Stimulated activated CD4-positive, alpha-beta T cell treated with anti-CD3 and anti-CD28 coated beads, Interleukin-1b, Interleukin-23, amount 100 ng/mL, for 1 hour (primary cell): ENCODE measurements at places on chromosomes 2 and 18.

DNA sequence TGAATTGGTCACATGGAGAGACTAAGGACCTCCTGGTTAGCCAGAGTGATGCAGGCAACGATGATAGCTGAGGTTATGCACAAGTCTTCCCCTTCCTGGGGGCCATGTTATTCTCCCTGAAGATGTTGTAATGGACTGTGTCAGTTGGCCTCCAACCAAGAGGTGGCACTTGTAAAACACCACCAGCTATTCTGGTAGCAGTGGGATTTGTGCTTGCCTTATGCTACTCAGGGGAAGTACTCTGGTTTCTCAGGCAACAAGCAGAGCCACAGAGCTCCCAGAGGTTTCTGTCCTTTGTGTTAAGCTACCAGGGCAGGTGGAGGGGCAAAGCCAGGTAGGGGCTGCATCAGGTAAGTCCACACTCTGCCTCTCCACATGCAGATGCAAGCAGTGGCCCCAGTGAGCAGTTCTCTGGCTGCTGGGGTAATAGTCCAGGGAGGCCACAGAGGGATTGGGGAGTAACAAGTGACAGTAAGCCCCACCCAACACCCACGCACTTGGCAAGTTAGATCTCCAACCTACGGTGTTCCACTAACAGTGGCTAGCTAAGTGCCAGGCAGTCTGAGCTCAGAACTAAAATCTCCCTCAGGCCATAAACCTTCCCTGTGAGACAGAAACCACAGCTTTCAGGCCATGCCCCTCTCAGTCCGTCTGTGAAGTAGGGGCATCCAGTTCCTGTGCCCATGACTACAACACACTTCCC is 99.7 kb downstream of the RND3 start:
- no peak for DNase-seq

- DNase-seq = no peak
Measured at GRCh38 chr2:109205447-109205846, 76.4 kb downstream of the SH3RF3 start.

GRCh38 chr2:45007961-45008295 is 1.3 kb downstream of the SIX2 start:
- DNase-seq = no peak

DNA sequence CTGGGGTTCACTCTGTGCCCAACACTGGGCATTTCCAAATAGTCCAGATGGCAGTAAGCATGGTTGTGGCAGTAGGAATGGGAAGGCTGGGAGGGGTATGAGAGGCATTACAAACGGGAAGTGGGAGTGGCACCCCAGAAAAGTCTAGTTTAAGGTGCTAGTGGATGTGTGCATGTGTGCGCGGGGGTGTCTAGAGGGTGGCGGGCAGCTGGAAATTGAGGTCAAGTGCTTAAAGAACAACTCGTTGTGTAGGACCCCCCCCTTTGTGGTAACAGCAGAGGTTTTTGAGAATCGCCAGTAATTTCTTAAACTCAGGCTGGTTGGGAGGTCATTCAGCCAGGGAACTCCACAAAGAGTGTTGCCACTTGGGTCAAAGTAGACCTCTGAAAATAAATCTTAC is 69.9 kb downstream of the RHBDD1 start:
- no peak for DNase-seq

DNA sequence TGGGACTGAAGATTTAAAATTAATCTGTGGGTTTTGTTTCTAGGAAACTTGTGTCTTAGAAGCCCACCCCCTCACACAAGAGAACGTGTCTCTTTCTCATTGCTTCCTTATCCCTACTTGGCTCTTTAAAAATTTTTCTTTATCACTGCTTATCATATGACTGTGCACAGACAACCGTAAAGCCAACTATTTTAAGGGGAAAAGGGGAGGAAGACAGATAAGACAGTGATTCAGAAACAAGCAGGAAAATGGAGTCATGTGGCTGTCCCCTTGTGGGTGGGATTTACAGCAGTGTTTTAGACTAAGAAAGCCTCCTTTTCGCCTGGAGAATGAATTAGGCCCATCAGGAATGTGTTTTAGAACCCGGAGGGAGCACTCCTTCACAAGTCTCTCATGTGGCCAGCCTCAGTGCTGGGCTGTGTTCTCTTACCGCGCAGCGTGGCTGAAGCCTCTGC is 17.6 kb downstream of the PRKCE start:
- DNase-seq = no peak

DNA sequence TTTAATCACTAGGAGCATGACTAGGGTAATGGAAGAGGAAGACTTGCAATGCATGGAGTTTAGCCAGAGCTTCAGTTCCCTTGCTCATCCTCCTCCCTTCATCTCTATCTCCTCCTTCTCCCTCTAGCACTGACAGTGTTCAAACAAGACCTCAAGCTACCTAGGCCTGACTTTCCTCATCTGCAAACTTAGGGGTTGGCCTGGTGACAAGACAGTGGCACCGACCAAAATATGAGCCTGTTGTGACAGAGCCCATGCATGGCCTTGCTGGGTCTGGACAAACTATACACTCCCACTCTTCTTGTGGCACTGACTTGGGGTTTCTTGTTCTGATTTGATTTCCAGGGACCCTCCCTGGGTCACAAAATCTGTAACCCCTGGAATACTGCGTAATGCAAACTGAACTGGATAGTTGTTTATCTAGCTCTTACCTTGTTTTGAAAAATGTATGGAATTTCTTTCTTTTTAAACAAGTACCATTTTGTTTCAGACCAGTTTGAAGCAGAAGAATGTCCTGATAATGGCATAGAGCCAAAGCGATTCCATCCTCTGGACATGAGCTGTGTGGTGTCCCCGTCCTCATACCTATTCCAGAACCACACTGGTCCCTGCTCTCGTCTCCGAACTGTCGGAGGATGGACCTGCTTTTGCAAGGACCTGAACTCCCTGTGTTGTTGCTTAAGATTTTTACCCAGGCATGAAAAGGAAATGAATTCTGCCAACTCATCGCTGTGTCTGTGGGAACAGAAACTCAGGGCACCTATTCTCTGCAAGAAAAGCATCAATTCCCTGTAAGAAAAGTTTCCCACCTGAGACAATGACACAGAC is 33.4 kb upstream of the PPP4R1 start:
- DNase-seq = no peak

GRCh38 chr2:26905341-26906198 is 57.6 kb downstream of the DPYSL5 start:
- DNase-seq = no peak

DNA sequence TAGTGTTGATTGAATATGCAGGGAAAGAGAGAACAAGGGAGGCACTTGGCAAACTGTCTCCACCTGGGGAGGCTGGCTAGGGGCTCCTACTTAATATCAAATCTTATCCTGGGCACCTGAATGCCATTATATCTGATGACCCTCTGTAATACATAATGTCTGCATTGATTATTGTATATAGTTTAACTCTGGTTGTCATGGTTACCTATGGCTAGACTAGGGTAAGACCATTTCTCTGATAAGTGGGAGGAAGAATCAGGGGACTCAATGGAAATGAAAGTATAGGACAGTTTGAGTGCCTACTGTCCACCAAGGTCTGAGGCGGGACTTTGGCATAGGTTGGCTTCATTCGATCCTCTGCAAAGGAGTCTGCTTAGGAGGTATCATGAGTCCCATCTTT is 7.2 kb upstream of the TET3 start:
- no peak for DNase-seq

DNA sequence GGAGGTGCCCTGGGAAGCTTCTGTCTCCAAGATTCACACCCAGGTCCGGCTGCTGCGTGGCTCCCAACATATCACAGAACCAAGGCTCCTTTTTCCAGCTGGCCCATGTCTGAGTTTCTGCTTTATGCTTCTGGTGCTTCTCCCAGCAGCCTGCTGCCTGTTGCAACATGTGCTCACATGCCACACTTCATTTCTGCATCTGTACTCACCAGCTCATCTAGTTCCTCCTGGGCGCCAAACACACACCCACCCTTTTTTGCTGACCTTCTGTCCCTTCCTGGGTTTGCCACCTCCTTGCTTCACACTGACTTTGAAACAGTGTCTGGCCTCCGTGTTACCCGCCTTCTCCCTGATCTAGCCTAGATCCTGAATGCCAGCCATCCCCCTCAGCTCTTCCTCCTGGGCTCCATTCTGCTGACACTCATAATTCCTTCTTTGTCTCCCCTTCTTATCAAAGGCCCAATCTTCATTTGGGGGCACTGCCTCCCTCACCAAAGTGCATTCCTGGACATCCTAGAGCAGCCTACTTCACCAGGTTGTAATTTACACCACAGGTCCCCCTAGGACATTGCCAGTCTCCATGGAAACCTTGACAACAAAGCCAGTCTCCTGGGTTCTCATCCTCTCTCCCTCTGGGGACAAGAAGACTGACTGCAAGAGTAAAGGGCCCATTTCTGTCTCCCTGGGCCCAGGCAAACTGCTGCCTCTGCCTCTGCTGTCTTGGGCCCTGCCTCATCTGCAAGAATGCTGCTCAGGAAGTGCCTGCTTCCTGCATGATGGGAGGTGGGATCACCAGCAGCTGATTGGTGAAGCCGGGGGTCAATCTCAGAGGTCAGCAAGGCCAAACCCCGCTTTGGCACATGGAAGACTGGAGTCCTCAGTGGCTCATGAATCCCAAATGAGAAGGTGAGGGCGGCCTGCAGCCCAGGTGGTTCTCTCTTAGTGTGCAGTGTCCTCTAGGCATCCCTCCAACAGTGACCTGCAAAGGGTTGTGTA is 13.9 kb upstream of the PROM2 start:
- DNase-seq = no peak

DNA sequence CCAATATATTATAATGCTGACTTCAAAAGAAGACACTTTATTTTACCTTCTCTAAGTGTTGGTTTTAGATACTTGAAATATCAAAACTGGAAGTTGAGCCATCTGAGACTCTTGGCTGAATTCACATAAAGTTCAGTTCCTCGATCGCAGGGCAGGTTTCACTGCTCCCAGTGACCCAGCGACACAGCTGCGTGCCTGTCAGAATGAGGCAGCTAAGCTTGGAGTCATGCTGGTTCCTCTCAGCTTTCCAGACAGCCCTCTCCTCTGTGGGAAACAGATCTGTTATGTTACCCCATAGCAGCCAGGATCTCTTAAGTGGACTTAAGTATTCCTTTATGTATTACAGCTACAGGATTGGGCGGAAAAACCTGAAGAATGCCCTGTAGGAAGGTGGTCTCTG is 142.8 kb upstream of the ALPP start:
- DNase-seq = no peak

- no peak for DNase-seq
Measured at GRCh38 chr2:135299165-135299564, 231.9 kb downstream of the ZRANB3 start.

GRCh38 chr18:27461957-27462356 is 276.8 kb upstream of the CHST9 start:
- no peak for DNase-seq

DNA sequence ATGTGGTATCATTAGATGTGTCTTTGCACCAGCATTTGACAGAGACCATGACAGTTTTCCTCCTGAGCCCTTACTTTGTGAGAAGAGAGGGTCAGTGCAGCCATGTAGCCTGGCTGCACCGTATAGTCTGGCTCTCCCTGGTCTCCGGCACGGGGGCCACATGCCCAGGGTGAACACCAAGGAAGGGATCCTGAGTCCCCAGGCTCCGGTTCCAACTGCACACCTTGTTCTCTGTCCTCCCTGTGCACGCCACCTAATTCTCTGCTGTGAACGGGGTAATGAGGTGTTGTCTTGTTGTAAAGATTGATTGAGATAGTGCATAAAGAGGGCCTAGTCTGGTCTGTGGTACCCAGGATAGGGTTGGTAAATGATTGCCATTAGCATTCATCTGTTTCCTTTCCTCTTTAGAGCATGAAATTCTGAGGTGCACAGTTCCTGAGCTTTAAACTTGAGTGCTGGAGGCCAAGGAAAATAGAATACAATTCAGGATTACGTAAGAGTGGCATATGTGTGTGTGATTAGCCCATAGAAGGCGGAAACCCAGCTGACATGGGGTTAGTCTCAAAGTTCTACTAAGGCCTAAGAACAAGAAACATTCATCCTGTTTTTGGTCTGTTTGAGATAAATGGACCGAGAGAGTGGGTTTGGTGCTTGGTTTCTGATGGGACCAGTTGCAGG is 55.5 kb downstream of the NCK2 start:
- DNase-seq = no peak

- no peak for DNase-seq
Measured at GRCh38 chr18:30106356-30106755, 936.2 kb downstream of the DSC3 start.

DNA sequence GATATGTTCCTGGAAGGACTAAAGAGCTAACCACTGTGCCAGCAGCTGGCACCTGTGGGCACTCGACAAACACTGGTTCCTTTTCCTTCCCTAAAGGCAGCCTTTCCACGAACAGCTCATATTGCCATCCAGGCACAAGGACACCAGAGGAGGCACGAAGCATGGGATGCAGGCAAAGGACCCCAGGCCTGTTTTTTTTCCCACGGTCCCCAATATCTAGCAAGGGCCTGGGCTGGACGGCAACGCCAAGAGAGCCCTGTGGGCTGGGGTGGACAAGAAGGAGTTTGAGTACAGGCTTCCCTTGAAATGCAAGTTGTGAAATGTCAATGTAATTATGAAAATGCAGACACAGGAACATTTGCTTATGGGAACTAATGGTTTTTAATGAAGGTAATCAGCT is 135.9 kb downstream of the CYP26B1 start:
- no peak for DNase-seq

GRCh38 chr2:210190345-210190744 is 19.1 kb upstream of the KANSL1L start:
- no peak for DNase-seq

DNA sequence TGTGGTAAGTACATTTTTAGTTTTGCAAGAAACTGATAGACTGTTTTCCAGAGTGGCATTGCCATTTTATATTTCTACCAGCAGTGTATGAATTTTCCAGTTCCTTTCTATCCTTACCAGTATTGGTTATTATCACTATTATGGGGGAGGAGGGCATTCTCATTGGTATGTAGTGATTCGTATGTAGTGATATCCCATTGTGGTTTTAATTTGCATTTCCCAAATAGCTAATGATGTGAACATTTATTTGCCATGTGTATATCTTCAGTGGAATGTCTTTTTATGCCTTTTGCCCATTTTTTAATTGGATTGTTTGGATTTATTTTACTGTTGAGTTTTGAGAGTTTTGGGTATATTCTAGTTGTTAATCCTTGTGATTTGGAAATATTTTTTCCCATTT is 16.9 kb downstream of the EIF5B start:
- no peak for DNase-seq

DNA sequence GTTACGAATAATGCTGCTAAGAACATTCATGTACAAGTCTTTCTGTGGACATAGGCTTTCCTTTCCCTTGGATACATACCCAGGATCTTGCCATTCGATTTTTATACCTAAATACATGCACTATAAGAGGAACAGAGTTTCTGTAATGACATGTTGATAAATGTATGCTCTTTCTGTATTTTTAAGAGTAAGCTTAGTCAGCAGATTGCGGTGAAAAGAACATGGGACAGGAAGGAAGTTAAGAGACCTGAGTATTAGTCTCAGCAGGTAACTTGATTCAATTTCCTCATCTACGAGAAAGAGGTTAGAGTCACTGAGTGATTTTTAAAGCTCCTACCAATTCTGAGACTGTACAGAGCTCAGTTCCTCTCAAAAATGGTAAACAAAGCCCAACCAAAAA is 2.6 kb upstream of the TLK1 start:
- DNase-seq = no peak
